ENCODE measurements at places on chromosomes 12 and 14. TPM values are rescaled to one million over a fixed set of nuclear protein-coding genes. Genes with fewer than 3 reads are reported as not detected.

Gene CCDC88C
- total RNA-seq = 29.6 TPM

Gene SDR9C7
- total RNA-seq = not detected

Gene NOS1
- not detected for total RNA-seq

Gene VPS33A
- 23.1 TPM for total RNA-seq

Gene IL26
- total RNA-seq = not detected

Gene IL23A
- not detected for total RNA-seq

Gene DERA
- 41.5 TPM for total RNA-seq

DNA sequence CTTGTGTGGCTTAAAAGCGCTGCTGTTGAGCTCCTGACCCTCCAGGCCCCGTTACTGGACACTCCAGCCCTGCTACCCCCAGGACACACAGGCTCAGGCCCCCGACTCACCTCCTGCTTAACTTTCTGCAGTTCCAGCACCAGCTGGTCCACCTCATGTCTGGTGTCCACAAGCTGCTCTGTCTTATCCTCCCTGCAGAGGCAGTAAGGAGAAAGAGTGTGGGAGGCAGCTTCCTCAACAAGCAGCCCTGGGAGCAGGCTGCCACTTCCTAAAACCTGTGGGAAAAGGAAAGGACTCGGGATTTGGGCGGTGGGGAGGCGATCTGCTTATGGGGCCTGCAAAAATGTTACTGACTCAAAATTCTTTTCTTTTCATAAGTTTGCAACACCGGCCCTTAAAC lies 79.2 kb downstream of the CCDC88C start:
- H3K4me1 ChIP-seq = no peaks in the 10 kb centered on the region
- DNase-seq = no peak
- H3K36me3 ChIP-seq = no peaks in the 10 kb centered on the region

GRCh38 chr14:34710744-34711143 lies 3.6 kb downstream of the CFL2 start:
- no peak overlapping the region for H3K4me3 ChIP-seq
- no peak overlapping the region for H3K27ac ChIP-seq
- peak; percentile 6 for DNase-seq
- no peaks in the 10 kb centered on the region for H3K27me3 ChIP-seq

GRCh38 chr12:74794522-74794921 lies 256.9 kb downstream of the ATXN7L3B start:
- no peak overlapping the region for H3K27ac ChIP-seq
- H3K4me3 ChIP-seq = no peak overlapping the region
- no peaks in the 10 kb centered on the region for H3K27me3 ChIP-seq
- no peaks in the 10 kb centered on the region for H3K36me3 ChIP-seq

DNA sequence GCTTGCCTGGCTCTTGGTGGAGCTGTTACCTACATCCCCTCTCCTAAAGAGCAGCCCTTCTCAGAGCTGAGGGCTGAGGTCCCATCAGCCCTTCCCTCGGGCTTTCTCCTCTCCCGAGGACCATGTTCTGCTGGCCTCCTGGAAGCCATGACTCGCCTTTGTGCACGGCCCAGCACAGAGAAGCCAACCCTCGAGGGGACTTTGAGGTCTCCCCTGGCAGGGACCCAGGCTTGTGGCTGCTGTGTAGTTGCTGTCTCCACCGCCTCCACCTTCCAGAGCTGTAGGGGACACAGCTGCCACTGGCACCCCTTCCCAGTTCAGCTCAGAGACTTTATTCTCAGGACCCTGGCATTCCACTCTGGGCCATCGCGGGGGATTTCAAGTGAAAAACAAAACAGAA lies 22.9 kb upstream of the CCND2 start:
- H3K27ac ChIP-seq = no peak overlapping the region
- H3K27me3 ChIP-seq = no peaks in the 10 kb centered on the region
- no peak for DNase-seq
- no peaks in the 10 kb centered on the region for H3K36me3 ChIP-seq
- no peaks in the 10 kb centered on the region for H3K4me1 ChIP-seq

GRCh38 chr14:33563191-33563900 lies 387.5 kb downstream of the EGLN3 start:
- no peaks in the 10 kb centered on the region for H3K27me3 ChIP-seq
- peak; percentile 27 for DNase-seq
- peaks cover 52% of the 10 kb centered on the region for H3K4me1 ChIP-seq
- no peak overlapping the region for H3K4me3 ChIP-seq
- no peaks in the 10 kb centered on the region for H3K36me3 ChIP-seq
- peak overlapping the region; percentile 100 for H3K27ac ChIP-seq

- H3K4me1 ChIP-seq = no peaks in the 10 kb centered on the region
- DNase-seq = peak; percentile 28
- no peak overlapping the region for H3K27ac ChIP-seq
- H3K36me3 ChIP-seq = no peaks in the 10 kb centered on the region
- H3K27me3 ChIP-seq = no peaks in the 10 kb centered on the region
- no peak overlapping the region for H3K4me3 ChIP-seq
Observed at GRCh38 chr12:5200278-5201087, 156.8 kb downstream of the KCNA5 start.

DNA sequence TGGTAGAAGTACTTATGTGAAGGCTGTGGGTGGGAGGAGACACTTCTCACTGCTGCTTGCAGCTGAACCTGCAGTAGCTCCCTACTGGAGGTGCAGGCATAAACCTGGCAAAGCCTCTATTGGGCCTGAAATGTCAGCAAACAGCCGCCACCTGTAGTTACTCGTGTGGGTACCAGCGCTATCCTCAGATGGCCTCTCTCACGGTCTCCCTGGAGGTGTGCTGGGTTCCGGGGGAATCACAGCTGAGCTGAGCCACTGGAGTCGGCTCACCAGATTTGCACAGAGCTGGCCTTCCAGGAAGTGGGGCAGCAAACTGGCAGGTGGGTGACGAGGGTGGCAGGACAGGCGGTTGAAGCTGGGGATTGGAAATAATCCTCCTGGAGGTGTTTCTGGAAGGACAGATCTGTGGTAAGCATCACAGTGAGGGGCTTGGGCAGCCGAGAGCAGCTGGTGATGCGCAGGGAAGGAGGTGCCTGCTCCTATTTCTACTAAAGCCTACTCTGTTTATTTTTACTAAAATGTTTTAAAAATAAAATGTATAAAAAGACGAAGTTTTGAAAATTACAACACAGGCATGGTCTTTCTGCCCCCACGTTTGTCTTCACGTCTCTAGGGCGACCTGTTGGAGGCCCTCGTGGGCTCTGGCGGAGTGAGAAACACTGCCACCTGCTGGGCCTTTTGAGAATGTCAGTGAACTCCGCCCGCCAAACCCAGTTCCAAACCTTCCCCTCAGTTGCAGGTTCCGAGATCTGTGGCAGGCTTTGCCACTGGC lies 67.8 kb upstream of the PLEKHG3 start:
- DNase-seq = peak; percentile 65
- no peaks in the 10 kb centered on the region for H3K27me3 ChIP-seq
- H3K4me1 ChIP-seq = no peaks in the 10 kb centered on the region
- no peak overlapping the region for H3K4me3 ChIP-seq

GRCh38 chr12:16189849-16190248 lies 87.6 kb downstream of the SLC15A5 start:
- no peaks in the 10 kb centered on the region for H3K4me1 ChIP-seq
- no peaks in the 10 kb centered on the region for H3K36me3 ChIP-seq
- no peaks in the 10 kb centered on the region for H3K27me3 ChIP-seq

DNA sequence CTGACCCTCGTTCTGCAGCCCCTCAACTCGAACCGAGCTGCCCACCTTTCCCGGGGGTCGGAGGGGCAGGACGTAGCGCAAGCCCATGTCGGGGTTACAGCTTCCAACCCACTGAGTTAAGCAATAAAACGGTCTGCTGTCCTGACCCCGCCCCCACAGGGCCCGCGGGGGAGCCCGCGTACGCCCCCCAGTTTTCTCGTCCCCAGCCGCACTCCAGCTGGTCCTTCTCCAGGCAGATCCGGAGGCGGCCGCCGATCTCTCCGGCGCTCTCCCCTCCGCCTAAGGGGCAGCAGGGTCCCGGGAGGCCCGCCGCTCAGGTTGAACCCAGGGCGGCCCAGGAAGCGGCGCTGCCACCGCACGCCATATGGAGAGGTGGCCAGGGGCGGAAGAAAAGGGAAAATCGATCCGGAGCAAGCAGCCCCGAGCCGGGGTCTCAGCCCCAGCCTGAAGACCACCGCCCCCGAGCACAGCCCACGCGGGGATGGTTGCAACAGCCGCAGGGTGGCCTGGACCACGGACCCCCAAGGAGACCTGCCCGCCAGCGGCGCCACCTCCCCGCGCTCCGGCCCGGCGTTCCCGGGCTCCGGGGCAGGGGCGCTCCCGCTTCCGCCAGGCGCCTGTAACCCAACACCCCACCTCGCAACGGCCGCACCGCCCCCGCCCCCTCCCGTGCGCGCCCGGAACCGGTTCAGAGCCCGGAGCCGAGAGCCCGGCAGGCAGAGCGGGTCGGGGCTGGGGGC lies 760 bp downstream of the ACTN1 start:
- peak overlapping the region; percentile 84 for H3K27ac ChIP-seq
- H3K4me1 ChIP-seq = peaks cover 52% of the 10 kb centered on the region
- no peaks in the 10 kb centered on the region for H3K27me3 ChIP-seq
- peaks cover 11% of the 10 kb centered on the region for H3K36me3 ChIP-seq

DNA sequence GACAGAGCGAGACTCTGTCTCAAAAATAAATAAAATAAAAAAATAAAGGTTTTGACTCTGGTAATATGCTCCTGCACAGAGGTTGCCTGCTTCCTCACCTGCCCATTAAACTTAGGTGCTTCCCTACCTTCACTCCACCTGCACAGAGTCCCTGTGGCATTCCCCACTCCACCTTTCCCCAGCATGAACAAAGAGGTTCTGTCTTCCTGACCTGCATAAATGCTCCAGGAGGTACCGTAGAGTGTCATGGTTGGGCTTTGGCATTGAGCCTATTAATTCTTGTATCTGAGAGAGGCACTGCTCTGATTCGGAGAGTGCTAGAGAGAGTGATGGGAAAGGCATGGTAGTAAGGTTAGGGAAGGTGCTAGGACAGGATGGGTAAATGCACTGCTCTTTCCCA lies 6.3 kb downstream of the ARHGAP9 start:
- DNase-seq = no peak
- H3K27ac ChIP-seq = no peak overlapping the region
- H3K4me1 ChIP-seq = peaks cover 5% of the 10 kb centered on the region
- no peak overlapping the region for H3K4me3 ChIP-seq
- no peaks in the 10 kb centered on the region for H3K36me3 ChIP-seq

- no peaks in the 10 kb centered on the region for H3K4me1 ChIP-seq
- no peak overlapping the region for H3K27ac ChIP-seq
- no peaks in the 10 kb centered on the region for H3K27me3 ChIP-seq
- no peak for DNase-seq
Observed at GRCh38 chr14:25607192-25607591, 557.2 kb upstream of the STXBP6 start.

- peaks cover 5% of the 10 kb centered on the region for H3K27me3 ChIP-seq
- peaks cover 11% of the 10 kb centered on the region for H3K4me1 ChIP-seq
- no peak overlapping the region for H3K4me3 ChIP-seq
- no peaks in the 10 kb centered on the region for H3K36me3 ChIP-seq
- H3K27ac ChIP-seq = no peak overlapping the region
- no peak for DNase-seq
Observed at GRCh38 chr12:54221402-54221984, 32.7 kb upstream of the SMUG1 start.

- H3K36me3 ChIP-seq = no peaks in the 10 kb centered on the region
- no peaks in the 10 kb centered on the region for H3K27me3 ChIP-seq
- H3K4me3 ChIP-seq = no peak overlapping the region
- no peak overlapping the region for H3K27ac ChIP-seq
- no peaks in the 10 kb centered on the region for H3K4me1 ChIP-seq
Observed at GRCh38 chr12:2092890-2093289, 40.1 kb downstream of the CACNA1C start.

DNA sequence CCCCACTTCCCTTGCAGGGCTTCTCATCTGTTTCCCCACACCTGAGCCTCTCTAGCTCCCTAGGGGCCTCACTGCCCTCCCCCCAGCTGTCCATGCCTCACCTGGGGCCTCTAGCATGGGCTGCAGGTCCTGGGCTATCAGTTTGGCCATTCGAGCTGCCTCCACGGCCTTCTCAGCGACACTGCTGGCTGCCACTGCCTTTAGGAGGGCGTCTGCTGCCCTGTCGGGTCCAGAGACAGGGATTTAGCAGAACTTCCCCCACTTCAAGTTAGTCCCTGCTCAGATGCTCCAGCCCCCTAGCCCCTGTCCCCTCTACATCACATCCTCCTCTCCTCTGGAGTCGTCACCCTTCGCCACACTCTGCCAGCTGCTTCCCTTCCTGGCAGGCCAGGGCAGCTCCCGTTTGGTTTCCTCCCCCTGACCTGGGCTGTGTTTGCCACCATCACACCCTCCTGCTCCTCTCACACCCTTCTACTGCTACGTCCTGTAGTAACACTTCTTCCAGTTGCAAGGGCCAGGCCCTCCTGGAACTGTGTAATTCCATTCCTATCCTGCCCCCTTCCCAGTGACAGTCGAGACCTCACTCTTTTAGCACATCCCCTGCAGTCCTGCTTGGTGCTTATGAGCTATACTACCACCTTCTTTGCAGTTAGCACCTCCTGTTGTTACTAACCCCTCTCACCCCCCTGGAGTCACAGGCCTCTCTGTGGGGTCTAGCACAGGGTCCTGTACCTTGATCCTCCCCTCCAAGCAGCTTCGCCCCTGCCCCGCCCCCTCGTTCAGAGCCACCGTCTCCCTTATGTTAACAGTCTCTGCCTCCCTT lies 4.3 kb upstream of the AP1G2 start:
- no peaks in the 10 kb centered on the region for H3K36me3 ChIP-seq
- H3K4me3 ChIP-seq = no peak overlapping the region
- peaks cover 3% of the 10 kb centered on the region for H3K4me1 ChIP-seq

DNA sequence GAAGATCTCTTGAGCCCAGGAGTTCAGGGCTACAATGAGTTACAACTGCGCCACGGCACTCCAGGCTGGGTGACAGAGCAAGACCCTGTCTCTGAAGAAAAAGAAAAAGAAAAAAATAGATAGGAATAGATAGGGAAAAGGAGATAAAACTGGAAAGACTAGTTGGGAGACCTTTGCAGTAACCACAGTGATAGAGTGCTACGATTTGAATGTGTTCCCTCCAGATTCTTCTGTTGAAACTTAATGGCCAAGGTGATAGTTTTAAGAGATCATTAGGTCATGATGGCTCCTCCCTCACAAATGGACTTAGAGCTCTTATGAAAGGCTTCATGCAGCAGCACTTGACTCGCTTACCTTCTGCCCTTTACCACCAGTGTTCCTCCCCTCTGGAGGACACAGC lies 13.5 kb upstream of the ATF1 start:
- no peaks in the 10 kb centered on the region for H3K4me1 ChIP-seq
- H3K36me3 ChIP-seq = peaks cover 2% of the 10 kb centered on the region
- no peak overlapping the region for H3K4me3 ChIP-seq
- no peaks in the 10 kb centered on the region for H3K27me3 ChIP-seq
- no peak overlapping the region for H3K27ac ChIP-seq

- H3K27ac ChIP-seq = no peak overlapping the region
- DNase-seq = no peak
- no peak overlapping the region for H3K4me3 ChIP-seq
- H3K36me3 ChIP-seq = no peaks in the 10 kb centered on the region
- no peaks in the 10 kb centered on the region for H3K27me3 ChIP-seq
Observed at GRCh38 chr14:96120941-96121340, 81.8 kb downstream of the C14orf132 start.
